Stimulated activated CD4-positive, alpha-beta T cell treated with anti-CD3 and anti-CD28 coated beads, Interleukin-15, amount 100 ng/mL, for 1 hour (primary cell): ENCODE measurements at places on chromosomes 7 and 10.

DNA sequence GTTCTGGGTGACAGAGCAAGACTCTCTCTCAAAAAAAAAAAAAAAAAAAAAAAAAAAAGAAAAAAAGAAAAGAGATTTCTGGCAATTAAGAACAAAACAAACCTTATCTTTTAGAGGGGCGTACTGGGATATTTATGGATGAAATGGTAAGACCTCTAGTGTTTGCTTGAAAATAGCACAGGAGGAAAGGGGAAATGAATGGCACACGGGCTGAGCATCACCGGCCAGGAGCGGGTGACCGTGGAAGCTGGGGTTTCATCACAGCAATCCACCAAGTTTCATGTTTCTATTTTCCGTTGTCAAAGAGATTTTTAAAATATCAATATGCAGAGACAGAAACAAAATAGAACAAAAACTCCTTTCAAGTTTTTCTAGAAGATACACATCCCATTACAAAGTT, 105.6 kb downstream of the SVIL start:
- no peak for DNase-seq

DNA sequence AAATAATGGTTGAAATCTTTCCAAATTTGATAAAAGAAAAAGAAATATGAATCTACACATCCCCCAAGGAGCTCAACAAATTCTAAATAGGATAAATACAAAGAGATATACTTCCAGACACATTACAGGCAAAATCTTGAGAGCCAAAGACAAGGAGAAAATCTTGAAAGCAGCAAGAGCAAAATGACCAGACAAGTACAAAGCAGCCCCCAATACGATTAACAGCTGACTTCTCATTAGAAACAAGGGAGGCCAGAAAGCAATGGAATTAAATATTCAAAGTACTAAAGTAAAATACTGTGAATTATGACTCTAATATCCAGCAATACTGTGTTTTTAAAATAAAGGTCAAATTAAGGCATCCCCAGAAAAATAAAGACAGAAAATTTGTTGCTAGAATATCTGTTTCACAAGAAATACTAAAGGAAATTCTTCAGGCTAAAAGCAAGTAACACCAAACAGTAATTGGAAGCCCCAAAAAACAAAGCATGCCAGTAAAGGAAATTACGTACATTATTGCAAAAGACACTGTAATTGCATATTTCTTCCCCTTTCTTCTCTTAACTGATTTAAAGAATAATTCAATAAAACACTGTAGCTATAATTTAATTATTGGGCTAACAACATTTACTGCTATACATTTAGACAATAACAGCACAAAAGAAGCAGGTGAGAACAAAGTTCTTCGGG, 36.4 kb downstream of the ZNF438 start:
- no peak for DNase-seq

- no peak for DNase-seq
These were observed 301.9 kb downstream of the PLXDC2 start for GRCh38 chr10:20118119-20118518.

DNA sequence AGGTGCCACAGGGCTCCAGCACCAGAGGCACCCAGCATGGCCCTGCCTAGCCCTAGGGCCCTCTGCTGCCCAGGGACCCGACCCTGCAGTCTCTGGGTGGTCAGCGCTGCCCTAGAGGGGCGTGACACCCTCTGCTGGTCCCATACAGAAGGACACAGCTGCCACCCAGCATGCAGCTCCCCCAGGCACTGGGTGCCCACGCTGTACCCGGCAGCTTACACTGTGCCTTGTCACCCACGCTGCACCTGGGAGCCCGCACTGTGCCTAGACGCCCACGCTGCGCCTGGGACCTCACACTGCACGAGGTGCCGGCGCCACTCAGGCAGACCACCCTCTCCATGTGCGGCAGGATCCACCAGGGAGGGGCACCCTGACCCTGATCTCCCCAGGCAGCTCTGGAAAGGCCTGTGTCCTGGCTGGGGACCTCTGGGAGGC, 55.2 kb downstream of the PWWP2B start:
- DNase-seq, result peak; percentile 20
